ELR (cell line): ENCODE measurements at places on chromosomes 3 and 15.

GRCh38 chr3:29525254-29525881 lies 244.5 kb downstream of the RBMS3 start:
- no peak for DNase-seq

DNA sequence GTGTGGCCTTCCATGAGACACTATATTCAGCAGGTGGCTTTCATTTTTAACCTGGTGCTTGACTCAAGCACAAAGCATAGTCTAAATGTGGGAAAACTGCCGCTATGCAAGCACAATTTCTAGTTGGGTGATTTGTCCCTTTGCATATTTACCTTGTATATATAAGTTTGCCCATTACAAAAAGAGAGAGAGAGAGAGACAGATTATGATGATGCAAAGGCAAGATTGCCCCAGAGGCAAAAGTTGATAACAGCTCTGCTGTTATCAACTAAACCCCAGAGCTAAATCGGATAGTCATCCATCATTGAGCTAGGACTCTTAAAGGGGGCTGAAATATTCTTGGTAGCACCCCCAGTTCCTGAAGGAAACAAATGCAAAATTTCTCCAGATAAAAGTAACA lies 141.5 kb downstream of the AQP9 start:
- DNase-seq, result no peak

GRCh38 chr3:188326111-188326510 lies 172.2 kb downstream of the LPP start:
- DNase-seq, result no peak

DNA sequence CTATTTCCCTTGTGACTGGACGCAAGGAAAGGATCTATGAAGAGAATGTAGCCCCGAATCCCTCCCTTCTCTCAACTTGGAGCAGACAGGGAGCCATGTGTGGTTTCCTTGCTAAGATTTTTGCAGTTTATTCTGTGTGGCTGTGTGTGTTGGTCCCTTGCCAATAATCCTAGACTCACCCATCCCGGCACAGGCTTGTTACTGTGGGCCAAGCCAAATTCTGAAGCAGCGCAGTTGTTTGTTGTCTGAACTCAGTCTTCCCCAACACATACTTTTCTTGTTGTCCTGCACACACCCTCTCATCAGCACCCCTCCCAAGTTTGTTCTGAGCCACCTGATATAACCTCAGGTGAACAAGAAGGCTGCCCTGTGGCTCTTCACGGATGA lies 193.3 kb upstream of the CTDSPL start:
- no peak for DNase-seq

DNA sequence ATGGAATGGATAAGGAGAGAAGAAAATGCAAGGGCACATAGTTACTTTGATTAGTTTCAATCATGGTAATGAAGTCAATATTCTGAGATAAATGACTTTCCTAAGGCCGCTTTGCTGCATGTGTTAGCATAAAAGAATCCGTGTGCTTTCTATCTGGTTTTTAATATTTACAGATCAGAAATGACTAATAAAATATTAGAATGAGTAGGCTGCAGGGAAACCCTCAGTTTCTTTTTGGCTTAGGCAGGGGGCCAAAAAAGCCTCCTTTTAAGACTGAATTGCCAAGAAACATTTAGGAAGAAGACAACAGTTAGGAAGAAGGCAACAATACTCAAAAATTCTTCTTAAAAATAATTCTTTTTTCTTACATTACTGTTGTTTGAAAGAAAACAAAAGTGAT lies 11.6 kb downstream of the NEK11 start:
- no peak for DNase-seq

DNA sequence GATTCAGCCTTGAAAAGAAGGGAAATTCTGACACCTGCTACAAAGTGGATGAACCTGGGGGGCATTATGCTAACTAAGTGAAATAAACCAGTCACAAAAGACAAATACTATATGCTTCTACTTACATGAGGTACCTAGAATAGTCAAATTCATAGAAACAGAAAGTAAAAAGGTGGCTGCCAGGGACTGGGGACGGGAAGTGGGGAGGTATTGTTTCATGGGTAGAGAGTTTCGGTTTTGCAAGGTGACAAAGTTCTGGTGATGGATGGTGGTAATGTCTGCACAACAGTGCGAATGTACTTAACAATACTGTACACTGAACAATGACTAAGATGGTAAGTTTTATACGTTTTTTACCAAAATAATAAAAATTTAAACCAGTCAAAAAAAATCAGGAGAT lies 4.8 kb downstream of the IDH2 start:
- no peak for DNase-seq

DNA sequence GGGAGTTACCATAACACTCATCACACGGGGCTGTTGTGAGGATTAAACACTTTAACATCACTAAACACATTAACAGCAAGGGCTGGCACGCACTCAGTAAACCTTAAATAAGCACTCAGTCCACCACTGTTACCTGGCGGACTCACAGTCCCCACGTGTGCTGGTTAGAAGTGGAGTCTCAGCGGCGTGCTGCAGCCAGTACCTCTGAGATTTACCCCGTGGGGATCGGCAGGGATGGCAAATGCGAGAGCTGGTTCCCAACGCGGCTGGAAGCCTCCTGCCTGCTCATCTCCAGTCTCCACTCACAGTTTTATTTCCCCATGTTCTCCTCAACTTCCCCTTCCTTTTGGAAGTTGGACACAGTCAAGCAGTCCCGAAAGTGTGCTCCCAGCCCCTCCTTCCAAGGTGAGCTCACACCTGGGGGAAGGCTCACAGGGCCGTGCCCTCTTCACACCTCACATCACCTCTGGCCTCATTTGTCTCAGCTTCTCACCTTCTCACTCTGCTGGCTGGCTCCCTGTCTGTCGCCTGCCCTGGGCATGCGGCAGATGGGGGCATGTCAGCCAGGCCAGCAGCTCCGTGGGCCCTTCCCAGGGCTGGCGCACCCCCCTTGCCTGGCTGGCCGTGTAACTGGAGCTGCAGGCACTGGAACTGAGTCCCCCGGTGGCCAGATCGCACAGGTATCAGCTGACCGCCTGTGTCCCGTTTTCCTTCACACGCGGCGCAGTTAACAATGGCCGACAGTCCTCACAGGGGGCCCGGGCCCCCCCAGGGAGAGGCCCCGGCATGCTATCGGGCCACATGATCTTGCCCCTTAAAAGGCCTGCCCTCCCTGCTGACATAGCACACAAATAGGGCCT lies 87.1 kb downstream of the WNT7A start:
- DNase-seq, result no peak

DNA sequence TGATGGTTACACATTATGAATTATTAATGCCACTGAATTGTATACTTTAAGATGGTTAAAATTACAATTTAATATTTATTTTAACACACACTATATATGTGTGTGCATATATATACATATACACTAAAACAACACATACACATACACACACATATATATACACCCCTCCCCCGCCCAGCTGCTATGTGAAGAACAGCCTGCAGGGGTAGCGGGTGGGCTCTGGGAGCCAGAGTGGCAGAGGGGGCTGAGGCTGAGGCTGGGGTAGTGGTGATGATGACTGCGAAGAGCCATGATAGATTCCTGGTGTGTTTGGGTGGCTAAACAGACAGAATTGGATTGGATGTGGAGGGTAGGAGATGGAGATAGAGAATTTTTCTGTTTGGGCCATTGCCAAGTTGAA lies 39.4 kb upstream of the APEH start:
- DNase-seq, result no peak

GRCh38 chr3:120025520-120025919 lies 68.7 kb downstream of the GSK3B start:
- DNase-seq, result peak; percentile 61

DNA sequence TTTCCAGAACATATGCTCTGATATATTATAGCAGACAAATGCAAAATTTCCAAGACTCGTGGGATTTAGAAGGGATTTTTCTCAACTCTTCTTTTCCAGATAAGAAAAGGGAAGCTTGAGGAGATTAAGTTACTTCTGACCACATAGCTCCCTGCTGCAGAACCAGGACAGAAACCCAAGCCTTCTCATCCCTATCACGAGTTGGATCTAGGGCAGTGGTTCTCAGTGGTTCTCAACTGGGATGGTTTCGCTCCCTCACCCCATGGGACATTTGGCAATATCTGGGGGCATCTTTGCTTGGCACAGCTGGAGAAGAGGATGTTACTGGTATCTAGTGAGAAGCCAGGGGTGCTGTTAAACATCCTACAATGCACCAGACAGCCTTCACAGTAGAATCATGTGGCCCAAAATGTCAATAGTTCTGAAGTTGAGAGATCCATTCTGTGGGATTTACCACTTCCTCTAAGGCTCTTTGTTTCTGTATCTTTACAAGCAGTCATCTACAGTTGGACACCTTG lies 64.2 kb downstream of the LIPC start:
- DNase-seq, result no peak

- no peak for DNase-seq
Observed at GRCh38 chr3:175511219-175511785, 652.2 kb downstream of the NAALADL2 start.

- DNase-seq, result no peak
Observed at GRCh38 chr3:119783883-119784282, 2.0 kb downstream of the NR1I2 start.

DNA sequence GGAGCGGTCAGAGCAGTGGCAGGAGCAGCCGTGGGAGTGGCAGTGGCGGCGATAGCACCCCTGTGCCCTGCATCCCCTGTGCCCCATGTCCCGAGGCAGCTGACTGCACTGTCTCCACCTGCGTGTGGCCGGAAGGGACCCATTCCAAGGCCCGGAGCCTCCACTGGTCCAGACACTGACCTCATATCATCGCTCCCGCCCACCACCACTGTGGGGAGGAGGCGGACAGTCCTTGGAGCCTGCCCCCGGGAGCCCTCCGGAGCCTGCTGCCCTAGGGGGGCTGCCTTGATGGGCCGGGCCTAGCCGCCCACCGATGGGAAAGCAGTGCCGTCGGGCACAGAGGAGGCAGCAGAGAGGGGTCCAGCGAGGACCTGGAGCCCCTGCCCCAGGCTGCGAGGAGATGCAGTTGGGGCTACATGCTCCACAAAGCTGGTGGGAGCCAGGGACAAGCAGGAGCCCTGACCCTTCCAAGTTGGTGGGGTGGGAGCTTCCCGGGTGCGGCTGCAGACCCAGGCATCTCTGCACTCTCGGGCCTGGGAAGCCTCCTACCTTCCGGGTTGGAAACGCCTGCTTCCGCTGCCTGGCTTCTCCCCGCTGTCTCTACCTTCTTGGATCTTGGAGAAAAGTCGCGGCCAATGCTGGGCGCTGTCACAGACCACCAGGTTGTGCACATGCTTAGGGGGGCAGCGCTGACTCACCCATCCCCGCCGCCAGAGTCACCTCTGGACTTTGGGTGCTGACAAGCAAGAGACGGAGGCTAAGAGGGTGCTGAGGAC lies 283.2 kb upstream of the ROBO1 start:
- no peak for DNase-seq
